Ammon's horn (tissue), 1 donor: ENCODE measurements at places on chromosomes 7 and 10.
A peak's percentile ranks its signal among the peaks of the same experiment; 100 is the strongest.

GRCh38 chr7:36439624-36440023 lies 50.0 kb downstream of the ANLN start:
- no peak for DNase-seq

DNA sequence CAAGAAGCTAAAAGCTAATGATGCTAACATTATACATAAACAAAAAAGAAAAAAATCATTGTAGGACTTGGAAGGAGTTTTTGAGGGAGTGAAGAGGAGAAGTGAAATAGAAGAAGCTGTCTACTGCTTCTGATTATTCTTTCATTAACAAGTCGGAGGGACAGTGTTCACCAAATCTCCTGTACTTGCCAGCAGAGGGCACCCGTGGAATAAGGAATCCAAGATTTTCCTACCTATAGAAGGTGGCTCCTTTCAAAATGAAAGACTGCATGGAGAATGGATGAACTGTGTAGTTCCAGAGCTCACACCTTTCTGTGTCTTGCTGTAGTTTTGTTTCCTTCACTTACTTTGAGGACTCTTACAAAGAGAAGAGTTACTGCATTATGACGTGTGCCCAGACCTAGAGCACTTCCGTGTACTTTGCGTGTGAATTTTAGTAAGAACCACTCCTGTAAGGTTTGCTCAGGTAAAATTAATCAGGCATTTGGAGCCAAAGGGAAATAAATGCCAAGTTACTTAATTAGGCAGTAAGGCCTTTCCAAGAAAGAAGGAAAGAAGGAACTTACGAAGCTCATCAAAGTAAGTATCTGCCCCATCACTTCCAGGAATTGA lies 145.1 kb downstream of the SEMA3D start:
- peak; percentile 76 for DNase-seq

- no peak for DNase-seq
Measured at GRCh38 chr10:76336213-76336963, 905.0 kb downstream of the LRMDA start.

GRCh38 chr10:110600487-110601101 lies 33.1 kb downstream of the SMC3 start:
- DNase-seq, result peak; percentile 73

DNA sequence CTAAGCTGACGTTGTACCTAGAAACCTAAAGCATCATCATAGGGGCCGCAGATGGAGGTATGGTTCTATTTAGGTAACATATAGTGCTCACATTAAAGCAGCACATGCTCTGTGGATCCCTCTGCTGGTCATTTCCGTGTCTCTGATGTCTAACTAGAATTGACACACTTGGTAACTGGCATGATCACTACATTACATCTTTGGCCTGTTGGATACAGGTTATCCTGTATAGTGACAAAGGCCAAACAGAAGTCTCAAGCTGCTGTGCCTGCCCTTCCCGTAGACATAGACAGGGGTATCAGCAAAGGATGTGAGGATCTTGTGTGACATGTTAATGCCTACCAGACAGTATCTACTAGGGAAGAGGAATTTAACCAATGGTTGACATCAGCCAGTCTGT lies 51.2 kb downstream of the KIF5B start:
- peak; percentile 45 for DNase-seq

DNA sequence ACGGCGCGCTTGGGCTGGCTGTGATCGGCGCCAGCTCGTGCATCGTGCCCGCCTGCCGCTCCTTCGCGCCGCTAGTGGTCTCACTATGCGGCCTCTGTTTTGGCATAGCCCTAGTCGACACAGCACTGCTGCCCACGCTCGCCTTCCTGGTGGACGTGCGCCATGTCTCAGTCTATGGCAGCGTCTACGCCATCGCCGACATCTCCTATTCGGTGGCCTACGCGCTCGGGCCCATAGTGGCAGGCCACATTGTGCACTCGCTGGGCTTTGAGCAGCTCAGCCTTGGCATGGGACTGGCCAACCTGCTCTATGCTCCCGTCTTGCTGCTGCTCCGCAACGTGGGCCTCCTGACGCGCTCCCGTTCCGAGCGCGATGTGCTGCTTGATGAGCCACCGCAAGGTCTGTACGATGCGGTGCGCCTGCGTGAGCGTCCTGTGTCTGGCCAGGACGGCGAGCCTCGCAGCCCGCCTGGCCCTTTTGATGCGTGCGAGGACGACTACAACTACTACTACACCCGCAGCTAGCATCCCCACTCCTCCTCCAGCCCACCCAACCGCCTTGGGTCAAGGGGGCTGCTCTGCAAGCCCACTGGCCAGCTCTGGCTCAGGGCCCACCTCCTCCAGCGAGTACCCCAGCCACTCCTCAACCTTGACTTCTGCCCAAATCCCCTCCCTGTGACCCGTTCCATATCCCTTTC lies 1.9 kb downstream of the SLC18A3 start:
- DNase-seq, result no peak

GRCh38 chr7:80498481-80499349 lies 13.1 kb downstream of the GNAT3 start:
- DNase-seq, result no peak

DNA sequence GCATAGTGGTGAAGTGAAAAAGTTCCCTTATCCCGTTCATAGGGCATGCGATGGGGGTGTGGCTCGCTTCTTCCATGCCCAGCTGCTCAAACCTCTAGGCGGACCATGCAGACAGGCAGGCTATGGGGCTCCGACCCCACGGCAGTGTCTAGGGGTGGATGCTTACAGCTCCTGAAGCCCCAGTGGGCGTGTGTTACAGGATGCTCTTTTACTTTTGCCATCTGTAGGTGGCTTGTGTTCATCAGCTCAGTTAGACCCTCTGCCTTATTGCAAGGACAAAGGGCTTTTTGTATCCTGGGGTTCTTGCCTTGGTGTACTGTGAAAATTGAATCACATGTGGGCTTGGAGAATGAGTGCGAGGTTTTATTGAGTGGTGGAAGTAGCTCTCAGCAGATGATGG lies at the start of gene MYL10:
Gene MYL10, minus strand, starts transcription at position 126 of the 400 bp plus-strand sequence. CDS start 178 bp downstream, outside the sequence.
- no peak for DNase-seq

DNA sequence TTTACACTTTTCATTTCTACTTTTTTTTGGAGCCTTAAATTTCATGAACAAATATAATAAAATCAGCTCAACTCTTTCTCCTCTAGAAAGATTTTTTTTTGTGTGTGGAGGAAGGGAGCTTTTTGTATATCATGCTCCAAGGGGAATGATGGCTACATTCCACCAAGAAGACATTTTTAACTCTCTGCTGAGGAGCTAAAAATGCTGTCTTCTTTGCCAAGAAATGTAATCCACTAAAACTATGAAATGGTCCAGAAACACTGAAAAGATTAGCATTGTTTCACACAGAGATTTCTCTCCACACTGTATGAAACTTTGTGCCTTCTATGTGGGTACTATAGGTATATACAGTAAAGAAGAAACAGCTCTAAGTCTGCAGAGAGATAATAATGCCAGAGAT lies 74.1 kb upstream of the ANK3 start:
- DNase-seq, result no peak

- DNase-seq, result no peak
Measured at GRCh38 chr10:74194999-74195398, 44.0 kb downstream of the ADK start.

DNA sequence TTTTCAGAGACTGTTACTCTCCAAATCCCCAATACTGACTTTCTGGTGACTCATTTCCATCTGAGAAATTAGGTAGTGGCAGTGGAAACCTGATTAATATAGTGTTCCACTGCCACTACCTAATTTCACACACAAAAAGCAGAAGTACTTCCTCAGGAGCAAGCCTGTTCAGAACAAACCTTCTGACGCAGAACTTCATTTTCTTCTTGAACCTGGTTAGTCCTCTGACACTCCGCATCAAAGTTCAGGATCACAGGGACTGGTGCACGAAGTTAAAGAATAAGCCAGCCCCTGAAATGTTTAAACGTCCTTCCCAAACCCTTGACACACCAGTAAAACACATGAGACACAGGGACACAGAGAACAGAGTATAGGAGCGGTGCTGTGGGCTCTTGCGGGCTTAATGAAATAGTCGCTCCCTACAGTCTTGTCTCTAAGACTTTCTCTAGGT lies 4.4 kb downstream of the WDR91 start:
- DNase-seq, result no peak

DNA sequence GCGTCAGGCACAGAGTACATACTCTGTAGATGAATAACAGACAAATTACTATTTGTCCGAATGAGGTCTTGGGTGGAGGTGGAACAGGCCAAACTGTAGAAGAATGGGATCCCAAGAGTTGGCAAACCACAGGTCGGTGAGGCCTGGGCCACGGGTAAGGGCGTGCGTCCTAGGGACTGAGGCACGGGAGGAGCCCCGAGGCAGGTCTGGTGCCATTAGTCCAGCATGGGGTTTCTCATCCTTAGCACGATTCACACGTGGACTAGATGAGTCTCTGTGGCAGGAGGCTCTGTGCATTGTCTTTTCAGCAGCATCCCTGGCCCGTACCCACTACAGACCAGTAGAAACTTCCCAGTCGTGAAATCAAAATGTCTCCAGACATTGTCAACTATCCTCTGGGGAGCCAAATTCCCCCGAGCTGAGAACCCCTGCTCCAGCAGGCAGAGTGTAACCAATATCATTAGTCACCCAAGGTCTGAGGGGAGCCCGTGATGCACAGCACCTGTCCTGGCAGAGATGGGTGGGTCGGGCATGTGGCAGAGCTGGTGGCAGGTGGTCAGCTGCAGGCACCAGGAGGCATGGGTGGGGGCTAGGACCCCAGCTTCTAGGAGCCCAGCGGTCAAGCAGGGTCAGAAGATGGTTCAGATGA lies 61.3 kb downstream of the COL13A1 start:
- no peak for DNase-seq

DNA sequence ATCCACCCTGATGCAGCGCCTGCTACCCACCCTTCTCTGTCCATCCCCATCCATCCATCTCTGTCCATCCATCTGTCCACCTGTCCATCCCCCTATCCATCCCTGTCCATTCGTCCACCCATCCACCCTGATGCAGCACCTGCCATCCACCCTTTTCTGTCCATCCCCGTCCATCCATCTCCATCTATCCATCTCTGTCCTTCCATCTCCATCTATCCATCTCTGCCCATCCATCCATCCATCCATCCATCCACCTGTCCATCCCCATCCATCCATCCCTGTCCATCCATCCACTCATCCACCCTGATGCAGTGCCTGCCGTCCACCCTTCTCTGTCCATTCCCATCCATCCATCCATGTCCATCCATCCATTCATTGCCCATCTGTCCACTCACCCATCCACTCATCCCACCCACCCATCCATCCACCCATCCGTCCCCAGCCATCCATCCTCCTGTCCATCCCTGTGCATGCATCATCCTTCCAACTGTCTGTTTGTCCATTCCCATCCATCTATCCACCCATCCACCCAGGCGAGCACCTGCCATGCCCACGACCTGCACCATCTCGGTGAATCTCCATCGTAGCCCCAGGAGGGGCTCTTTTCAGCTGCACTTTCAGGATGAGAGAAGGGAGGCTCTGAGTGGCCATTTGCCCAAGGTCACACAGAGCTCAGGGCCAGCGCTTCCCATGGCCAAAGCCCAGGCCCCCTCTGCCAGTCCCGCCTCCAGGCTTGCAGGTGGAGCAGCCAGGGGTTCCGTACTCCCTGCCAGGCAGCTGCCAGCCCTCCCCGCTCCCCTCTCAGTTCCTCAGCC lies 137.4 kb downstream of the LHPP start:
- no peak for DNase-seq

- DNase-seq, result no peak
Measured at GRCh38 chr7:107622894-107623293, 37.7 kb upstream of the SLC26A4 start.

GRCh38 chr7:26444555-26444954 lies 152.9 kb downstream of the SNX10 start:
- no peak for DNase-seq

- no peak for DNase-seq
Measured at GRCh38 chr7:158574308-158575036, 13.2 kb downstream of the PTPRN2 start.

GRCh38 chr10:70031215-70031614 lies 21.4 kb upstream of the MACROH2A2 start:
- no peak for DNase-seq

GRCh38 chr7:106041140-106041717 lies 70.9 kb downstream of the SYPL1 start:
- no peak for DNase-seq

- DNase-seq, result peak; percentile 48
Measured at GRCh38 chr7:151626422-151627115, 106.9 kb upstream of the RHEB start.

DNA sequence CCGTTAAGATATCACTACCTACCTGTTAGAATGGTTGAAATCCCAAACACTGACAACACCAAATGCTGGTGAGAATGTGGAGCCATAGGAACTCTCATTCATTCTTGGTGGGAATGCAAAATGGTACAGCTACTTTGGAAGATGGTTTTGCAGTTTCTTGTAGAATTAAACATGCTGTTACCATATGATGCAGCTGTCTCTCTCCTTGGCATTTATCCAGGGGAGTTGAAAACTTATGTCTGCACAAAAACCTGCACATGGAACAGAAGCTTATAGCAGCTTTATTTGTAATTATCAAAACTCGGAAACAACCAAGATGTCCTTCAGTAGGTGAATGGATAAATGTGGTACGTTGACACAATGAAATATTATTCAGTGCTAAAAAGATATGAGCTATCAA lies 199.5 kb downstream of the BICC1 start:
- DNase-seq, result no peak

DNA sequence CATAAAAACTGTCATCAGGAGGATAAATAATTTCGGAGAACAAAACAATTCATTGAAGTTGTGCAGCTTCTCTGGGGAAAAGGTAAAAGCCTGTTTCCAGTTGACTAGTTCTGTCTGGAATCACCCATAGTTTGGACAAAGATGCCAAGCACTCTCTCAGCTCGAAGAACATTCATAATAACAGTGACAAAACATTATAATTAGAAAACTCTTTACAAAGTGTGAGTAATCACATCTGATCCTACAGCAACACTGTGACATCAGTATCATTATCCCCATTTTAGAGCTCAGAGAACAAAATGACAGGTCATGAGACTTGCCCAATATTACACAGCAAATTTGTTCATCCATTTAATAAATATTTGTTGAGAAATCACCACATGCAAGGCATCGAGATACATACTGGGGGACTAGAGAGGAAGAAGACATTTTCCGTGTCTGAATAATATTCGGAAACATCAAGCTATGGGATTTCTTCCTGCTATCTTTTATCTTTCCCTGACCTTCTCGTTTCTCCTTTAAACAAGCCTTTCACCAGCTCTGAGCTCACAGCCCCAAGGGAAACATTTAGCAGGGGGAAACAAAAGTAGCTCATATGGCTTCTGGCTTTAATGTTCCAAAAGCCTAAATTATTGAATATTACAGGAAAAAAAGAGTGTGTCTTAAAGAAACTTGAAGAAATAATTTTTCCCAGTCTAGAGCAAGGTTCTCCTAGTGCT lies 123.3 kb upstream of the GHITM start:
- DNase-seq, result no peak
